Activated T-cell treated with anti-CD3 and anti-CD28 coated beads, Interleukin-2, amount 50 U/mL, for 48 hours (primary cell): ENCODE measurements at places on chromosomes 2 and 18.

GRCh38 chr2:220931491-220931890, 640.6 kb downstream of the EPHA4 start:
- DNase-seq, result no peak

- DNase-seq, result no peak
Observed at GRCh38 chr18:25465152-25465732, 113.3 kb upstream of the ZNF521 start.

GRCh38 chr18:53771664-53772063, 452.8 kb downstream of the MBD2 start:
- no peak for DNase-seq

DNA sequence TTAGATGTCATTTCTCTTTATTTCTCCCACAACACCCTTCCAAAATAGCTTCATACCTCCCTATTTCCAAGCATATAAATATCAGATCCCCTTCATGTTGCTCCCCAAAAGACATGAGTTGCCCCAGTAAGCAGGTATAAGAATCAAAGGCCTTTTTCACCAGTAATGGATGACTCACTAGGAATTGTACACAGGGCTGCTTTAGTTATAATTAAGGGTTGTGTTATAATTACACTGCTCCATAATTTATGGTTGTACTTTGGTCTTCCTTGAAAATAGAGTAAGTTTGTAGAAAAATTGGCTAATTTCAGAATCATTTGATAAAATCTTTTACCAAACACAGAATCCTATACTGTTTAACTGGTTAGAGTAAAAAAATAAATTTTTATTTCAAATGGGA, 8.8 kb upstream of the AQP4 start:
- no peak for DNase-seq

DNA sequence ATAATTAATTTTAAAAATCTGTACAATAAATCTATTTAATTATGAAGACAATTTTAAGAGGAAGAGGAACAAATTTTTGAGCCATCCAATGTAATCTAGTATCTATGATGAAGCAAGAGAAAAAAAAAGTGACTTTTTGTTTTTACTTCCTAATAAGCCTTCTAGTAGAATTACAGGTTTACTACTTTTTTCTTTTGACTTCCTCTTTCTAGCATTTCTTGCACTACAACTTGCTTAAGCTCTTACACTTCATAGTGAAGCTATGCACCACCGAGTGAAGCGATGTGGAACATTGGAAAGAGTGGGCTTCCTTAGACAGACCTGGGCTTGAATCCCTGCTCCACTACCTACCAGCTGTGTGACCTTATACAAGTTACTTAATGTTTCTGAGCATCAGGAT, 2.1 kb downstream of the SERPINB2 start:
- DNase-seq, result no peak

- DNase-seq, result no peak
Observed at GRCh38 chr2:206217743-206218142, 56.7 kb upstream of the ZDBF2 start.

DNA sequence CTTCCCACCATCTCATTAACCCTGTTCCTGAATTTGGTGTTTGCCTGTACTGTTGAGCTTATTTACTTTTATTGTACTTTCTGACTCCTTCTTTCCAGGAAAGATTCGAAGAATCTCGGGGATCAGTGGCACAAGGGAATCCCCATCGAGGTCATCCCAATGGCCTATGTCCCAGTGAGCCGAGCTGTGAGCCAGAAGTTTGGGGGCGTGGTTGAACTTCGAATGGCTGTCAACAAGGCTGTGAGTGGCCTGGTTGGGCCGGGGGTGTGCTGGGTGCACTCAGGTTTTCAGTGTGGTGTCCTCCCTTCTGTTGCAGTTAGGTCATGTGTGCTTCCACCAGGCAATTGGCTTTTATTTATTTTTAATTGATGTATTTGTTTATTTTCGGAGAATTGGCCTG, 45.0 kb downstream of the RPIA start:
- DNase-seq, result no peak
